Left renal pelvis (tissue), 4 donors: ENCODE measurements at places on chromosomes 5 and 9. TPM values are rescaled to one million over a fixed set of nuclear protein-coding genes. Genes with fewer than 3 reads are reported as not detected.

DNA sequence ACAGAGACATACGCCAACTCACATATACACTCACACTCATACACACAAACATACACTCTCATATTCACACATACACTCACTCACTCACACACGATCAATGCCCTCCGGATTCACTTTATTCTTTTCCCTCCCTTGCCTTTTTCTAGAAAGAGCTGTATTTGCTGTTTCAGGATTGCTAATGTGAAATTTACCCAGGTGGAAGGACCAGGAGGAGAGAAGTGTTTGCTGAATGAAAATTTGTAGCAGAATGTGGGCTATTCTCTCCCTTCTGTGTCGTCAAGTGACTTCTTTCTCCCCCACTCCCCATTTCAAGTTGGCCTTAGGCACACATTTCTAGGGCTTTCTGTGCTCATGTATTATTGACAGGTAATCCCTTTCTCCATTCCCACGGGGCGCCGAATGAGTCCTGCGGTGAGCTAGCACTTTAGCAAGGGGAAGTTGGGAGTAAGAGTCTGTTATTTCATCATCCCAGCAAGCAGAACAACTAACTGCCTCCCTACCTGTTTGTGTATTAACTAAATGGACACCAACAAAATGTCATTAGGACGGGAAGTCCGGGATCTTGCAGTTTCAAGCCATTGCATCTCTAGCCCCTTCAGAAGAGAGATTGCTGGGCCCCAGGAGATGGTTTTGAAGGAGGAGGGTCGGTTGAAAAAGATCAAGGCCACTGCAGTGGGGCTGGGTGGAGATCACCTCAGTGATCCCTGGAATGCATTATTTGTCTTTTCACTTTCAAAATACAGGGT is 97.1 kb upstream of the TAF11L2 start:
- DNase-seq, result no peak

GRCh38 chr5:63032343-63032742 is 453.7 kb downstream of the LRRC70 start:
- no peak for DNase-seq

Gene QRFP
- 0.60 TPM for polyA plus RNA-seq

- no peak for DNase-seq
These were observed 565.5 kb downstream of the ZNF608 start for GRCh38 chr5:124180875-124181461.

Gene SCGB3A2
- not detected for polyA plus RNA-seq

Gene CATSPER3
- 1.2 TPM for polyA plus RNA-seq
